Subcutaneous adipose tissue (tissue), 4 donors: ENCODE measurements at places on chromosomes 11 and 22. TPM values are rescaled to one million over a fixed set of nuclear protein-coding genes. Genes with fewer than 3 reads are reported as not detected.

The KCNQ1 gene
- 3.2 TPM for total RNA-seq

The SLC6A5 gene
- total RNA-seq = not detected

The HTR3B gene
- not detected for total RNA-seq

The MS4A4E gene
- total RNA-seq = 4.1 TPM

The TRIM51 gene
- total RNA-seq = not detected

The SEZ6L gene
- total RNA-seq = 0.33 TPM

The OSBPL5 gene
- 16.7 TPM for total RNA-seq

The SLC22A12 gene
- not detected for total RNA-seq

The TREH gene
- total RNA-seq = not detected

The ALDH3B1 gene
- total RNA-seq = 25.3 TPM

The DAGLA gene
- total RNA-seq = 3.2 TPM

The ARVCF gene
- total RNA-seq = 1.5 TPM

The ZNRF3 gene
- 5.9 TPM for total RNA-seq

The APIP gene
- 52.2 TPM for total RNA-seq

The KRTAP5-2 gene
- total RNA-seq = not detected

The ROM1 gene
- total RNA-seq = 11.2 TPM
